ENCODE measurements at places on chromosomes 13 and 19.

- DNase-seq = no peak
These were observed 10.7 kb downstream of the RFX2 start for GRCh38 chr19:6099599-6099998.

- DNase-seq = no peak
These were observed 28.6 kb upstream of the EID2 start for GRCh38 chr19:39568604-39569003.

- DNase-seq = no peak
These were observed 8.2 kb upstream of the ADAMTS10 start for GRCh38 chr19:8618751-8619150.

DNA sequence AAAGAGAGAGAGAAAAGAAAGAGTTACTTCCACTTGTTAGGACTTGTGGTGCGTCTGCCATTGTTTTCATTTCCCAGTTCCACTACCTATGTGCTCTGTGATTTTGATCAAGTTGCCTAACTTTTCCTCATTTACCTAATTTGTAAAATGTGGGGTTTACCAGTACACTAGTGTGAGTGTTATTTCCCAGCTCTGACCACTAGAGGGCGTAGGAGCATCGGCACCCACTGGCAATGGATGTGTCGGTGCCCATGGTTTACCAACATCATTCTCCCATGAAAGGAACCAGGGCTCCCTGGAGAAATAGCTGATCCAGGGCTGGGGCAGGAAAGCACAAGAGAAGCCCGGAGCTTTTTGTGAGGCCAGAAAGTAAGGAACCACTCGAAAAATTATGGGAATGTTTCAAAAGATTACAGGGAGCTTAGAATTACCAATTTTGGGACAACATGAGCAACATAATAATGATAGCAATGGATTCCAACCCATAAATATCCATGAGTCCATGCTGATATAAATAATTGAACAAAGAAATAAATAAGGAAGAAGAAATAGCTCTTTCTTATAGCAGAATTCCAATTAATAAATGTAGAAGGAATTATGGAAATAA is 15.1 kb upstream of the CEACAM4 start:
- DNase-seq = no peak

GRCh38 chr13:41639237-41639904 is 182.0 kb downstream of the RGCC start:
- no peak for DNase-seq

DNA sequence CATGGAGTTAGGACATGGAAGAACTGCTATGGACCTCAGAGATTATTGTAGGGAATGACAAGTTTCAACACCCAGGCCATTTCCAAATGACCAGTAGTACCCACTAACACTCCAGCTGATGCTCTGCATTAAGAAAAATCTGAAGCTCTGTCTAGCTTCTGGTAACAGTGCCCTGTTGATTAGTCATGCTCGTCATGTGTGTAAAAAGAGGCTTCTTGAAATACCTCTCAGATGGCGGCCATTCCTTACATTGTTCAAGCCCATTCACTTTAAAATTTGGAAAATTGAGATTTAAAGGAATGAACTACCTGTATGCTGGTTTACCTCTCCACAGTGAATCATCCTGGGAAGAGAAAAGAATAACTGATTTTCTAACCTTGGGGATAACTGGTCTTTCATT is 527.9 kb upstream of the ARGLU1 start:
- no peak for DNase-seq

- DNase-seq = peak; percentile 96
These were observed 46.1 kb downstream of the ARHGEF18 start for GRCh38 chr19:7394731-7395359.

DNA sequence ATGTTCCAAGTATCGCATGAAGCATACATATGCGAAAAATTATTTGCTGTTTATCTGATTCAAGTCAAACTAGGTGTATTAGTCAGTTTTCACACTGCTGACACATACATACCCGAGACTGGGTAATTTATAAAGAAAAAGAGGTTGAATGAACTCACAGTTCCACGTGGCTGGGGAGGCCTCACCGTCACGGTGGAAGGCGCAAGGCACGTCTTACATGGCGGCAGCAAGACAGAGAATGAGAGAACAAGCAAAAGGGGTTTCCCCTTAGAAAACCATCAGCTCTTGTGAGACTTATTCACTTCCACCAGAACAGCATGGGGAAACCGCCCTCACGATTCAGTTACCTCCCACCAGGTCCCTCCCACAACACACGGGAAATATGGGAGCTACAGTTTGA is 13.0 kb upstream of the PROZ start:
- DNase-seq = no peak

- DNase-seq = no peak
These were observed 394.9 kb downstream of the DLEU7 start for GRCh38 chr13:50448535-50448998.

- no peak for DNase-seq
These were observed 38.5 kb upstream of the FGF14 start for GRCh38 chr13:102440259-102440936.

GRCh38 chr19:1858412-1859081 is 4.8 kb downstream of the KLF16 start:
- no peak for DNase-seq

DNA sequence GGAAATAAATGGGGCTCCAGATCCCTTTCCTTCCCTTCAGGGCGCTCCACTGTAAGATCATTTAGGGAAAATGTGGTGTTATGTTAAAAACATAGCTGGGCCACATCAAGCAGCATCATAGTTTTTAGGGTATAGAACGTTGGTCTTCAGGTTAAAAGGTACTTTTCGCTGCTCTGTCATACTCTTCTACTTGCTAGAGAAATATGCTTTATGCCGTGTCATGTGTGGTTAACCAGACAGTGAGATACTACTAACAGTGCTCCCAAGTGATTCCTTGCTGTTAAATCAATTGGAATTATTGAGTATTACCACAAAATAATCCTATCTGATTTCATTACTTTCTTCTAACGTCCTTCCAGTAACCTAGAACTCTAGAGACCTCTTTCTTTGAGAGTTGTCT is 1.1 kb upstream of the NDFIP2 start:
- DNase-seq = no peak

- no peak for DNase-seq
These were observed 97.4 kb downstream of the ZC3H13 start for GRCh38 chr13:45954836-45955800.

- DNase-seq = no peak
These were observed 45.9 kb upstream of the C19orf12 start for GRCh38 chr19:29760752-29761502.

DNA sequence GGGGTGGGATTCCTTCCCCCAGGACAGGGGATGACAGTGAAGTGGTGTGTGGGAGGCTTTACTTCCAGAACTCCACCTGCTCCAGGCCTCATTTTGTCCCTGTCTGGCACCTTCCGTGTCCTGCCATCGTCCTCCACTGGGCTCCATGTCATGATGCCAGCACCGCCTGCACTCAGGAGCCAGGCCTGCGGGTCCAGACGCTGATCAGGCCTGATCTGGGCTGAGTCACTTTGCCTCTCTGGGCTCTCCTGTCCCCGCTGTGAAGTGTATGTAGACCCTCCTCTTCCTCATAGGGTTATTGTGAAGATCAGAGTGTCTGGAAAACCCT is 9.6 kb downstream of the FUZ start:
- DNase-seq = no peak

GRCh38 chr13:30569901-30570576 is 47.7 kb upstream of the USPL1 start:
- DNase-seq = no peak

DNA sequence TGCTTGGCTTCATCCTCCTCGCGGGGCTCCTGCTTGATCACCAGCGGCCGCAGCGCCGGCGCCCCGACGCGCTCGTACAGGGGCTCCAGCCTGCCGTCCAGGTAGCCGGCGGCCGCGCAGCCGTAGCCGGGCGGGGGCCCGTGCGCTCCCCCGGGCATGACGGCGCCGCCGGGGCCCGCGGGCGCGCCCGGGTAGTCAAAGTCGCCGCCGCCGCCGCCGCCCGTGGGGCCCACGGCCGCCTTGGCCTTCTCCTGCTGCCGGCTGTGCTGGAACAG is 497 bp downstream of the CEBPA start:
- DNase-seq = no peak

GRCh38 chr19:40223135-40223822 is 3.2 kb downstream of the CCNP start:
- DNase-seq = no peak

- DNase-seq = no peak
These were observed 3.9 kb downstream of the PIH1D1 start for GRCh38 chr19:49447485-49448431.

GRCh38 chr19:36950335-36951119 is 34.4 kb downstream of the ZNF568 start:
- DNase-seq = no peak
